Activated CD4-positive, alpha-beta memory T cell treated with anti-CD3 and anti-CD28 coated beads for 36 hours (primary cell): ENCODE measurements at places on chromosomes 12 and 14.

DNA sequence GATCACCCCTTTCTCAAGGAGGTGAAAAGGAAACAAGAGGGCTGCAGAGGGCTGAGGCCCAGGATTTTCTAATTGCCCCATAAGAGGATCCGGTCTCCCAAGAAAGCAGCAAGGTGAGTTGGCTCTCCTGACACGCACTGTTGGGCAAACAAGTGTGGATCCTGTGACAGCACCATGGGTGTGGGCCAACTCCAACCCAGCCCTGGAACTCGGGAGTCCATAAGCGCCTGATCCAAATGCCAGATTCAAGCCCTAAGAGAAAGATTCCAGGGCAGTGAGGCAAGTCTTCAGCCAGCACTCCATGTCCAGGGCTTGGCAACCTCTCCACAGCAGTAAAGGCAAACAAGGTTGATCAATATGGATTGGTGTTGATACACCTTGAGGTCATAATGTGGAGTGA, 33.1 kb downstream of the KCNA5 start:
- DNase-seq: no peak

- no peak for DNase-seq
These were observed 3.9 kb upstream of the GSC start for GRCh38 chr14:94773655-94774343.

GRCh38 chr14:74083784-74084276, 423 bp downstream of the ALDH6A1 start:
- DNase-seq: no peak

- DNase-seq: no peak
These were observed 45.3 kb downstream of the WASHC3 start for GRCh38 chr12:102016472-102016871.

GRCh38 chr12:57489157-57489641, 1.3 kb downstream of the MARS1 start:
- no peak for DNase-seq

DNA sequence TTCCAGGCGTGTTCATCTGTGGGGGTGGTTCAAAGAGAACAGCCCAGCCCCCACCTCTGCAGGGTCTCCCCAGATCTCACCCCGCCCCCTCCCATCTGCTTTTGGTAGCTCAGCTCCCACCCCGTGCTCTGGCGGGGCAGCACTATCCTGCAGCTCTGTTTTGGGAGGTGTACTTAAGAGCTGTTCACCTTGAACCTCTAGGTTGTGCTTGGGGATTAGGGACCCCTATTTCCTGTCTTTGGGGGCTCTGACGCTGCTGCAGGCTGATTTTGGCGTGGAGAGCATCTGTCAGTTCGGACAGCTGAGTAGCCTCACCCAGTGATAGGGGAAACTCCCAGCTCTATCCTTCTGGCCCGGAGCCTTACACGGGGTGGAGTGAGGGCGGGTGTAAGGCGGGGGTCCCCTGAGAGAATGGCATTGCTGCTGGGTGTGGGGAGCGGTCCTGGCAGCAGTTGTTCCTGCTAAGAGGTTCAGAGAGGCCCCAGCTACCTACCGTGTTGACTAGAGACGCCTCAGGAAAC, 765 bp downstream of the TMEM120B start:
- no peak for DNase-seq

DNA sequence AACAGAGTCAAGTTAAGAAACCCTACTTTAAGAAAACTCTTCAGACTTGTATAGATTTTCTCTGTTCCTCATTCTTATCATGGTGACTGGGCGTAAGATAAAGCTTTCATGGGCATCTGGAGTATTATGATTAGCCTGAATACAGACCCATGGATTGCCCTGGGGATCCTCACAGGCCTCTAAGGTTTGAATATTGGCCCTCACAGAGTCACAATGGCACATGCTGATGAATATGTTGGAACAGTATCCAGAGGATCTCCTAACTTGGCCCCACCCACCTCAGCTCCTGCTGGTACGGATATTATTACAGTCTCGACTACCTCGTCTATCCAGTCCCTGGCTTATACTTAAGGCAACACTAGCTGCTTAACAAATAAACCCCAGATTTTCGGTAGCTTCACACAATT, 8.1 kb downstream of the OSBPL8 start:
- no peak for DNase-seq

DNA sequence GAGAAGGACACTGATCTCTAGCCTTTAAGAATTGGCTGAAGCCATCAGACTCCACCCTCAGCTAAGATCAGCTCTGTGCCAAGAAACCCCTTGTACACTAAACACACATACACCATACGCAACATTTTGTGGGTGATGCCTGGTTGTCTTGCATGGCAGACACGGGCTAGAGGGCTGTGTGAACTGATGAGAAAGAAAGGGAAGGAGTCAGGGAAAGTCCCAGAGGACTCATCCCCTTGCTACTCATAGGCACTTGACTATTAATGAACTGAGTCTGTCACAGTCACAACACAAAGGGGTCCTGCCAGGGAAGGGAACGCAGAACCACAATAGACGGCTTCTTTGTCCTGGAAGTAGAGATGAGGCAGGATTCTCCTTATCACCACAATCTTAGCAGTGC, 80.8 kb downstream of the EMP1 start:
- DNase-seq: no peak

GRCh38 chr12:88985011-88985410, 367.3 kb downstream of the DUSP6 start:
- no peak for DNase-seq

DNA sequence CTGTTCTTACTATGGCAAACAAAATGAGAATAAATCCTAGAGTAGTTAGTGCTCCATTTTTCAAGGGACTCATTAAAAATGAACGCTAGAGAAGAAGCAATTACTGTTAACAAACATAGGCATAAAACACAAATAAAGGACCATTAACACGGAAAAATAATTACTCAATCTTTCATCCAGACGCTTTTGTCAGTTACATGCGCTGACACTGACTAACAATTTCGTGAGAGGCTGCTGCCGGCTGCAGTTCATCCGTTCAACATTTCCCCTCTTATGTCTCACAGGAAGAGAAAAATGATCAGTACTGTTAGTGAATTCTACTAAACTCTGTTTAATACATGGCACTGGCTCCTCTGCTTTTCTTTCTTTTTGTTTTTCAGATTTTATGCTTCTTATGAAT, 472.7 kb upstream of the FLRT2 start:
- DNase-seq: no peak

DNA sequence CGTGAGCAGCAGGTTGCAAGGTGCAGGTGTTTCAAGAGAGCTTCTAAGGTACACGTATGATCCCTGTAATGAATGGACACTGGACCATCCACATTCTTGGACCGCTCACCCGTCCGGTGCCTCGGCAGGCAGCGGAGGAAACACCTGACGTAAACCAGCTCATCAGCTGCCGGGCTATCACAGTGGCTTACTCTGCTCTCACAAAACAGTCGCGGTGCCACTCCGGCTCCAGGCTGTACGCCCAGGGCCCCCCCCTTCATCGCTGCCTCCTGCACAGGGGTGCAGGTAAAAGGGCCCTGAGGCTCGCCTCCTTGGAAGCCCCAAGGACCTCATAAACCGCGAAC, 436 bp downstream of the VPS33A start:
- DNase-seq: peak; percentile 53

DNA sequence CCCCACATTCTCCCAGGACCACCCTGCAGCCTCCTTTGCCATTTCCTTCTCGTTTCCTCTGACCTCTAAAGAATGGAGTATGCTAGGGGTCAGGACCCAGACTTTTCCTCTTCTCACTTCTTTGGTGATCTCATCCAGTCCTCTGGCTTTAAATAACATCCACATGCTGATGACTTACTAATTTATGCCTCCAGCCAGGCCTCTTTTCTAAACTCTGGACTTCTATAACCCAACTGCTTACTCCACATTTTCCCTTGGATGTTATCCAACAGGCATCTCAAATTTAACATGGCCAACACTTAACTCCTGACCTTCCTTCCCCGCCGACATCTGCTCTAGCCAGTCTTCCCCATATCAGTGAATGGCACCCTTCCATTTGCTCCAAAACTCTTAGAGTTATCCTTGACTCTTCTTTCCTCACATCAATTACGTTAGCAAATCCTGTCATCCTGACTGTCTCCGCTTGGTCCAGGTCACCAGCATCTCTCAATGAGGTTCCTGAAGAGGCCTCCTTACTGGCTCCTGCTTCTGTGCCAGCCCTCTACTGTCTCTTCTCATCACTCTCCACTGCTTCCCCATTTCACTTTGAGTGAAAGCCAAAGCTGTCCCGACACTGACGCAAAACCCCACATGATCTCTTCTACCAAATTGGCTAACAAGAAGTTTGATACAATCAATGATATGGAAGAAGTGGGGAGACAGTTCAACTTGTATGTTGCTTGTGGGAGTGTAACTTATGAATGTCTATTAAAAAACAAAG, 42.7 kb downstream of the TMBIM6 start:
- no peak for DNase-seq

- no peak for DNase-seq
These were observed 11.5 kb upstream of the TBPL2 start for GRCh38 chr14:55451950-55452349.

DNA sequence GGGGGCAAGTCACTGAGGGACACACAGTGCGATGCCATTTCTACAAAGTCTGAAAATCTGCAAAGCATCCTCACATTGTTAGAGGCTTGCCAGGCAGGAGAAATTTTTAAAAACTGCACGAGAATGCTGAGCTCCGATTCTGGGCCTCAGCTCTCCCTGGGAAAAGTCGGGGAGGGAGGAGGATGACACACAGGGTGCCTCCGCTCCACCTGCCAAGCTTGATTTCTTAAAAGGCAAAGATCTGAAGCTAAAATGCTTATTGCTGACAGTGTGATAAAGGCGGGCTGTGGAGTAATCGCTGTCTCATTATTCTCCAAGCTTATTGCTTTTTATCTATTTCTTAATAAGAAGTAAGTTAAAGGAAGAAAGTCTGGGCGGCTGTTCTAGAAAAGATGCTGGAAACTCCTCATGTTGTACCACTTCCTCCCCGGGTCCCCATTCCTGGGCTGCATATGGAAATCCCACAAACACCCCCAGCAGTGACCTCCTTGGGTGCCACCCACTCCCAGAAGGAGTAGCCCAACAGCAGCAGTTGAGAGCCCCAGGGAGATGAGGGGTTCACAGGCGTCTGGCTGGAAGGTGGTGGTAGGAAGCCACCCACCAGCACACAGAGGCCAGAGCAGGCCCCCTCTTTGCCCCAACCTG, 55.0 kb downstream of the CCDC85C start:
- DNase-seq: no peak

GRCh38 chr14:23800811-23801210, 152.8 kb upstream of the DHRS4 start:
- DNase-seq: no peak

DNA sequence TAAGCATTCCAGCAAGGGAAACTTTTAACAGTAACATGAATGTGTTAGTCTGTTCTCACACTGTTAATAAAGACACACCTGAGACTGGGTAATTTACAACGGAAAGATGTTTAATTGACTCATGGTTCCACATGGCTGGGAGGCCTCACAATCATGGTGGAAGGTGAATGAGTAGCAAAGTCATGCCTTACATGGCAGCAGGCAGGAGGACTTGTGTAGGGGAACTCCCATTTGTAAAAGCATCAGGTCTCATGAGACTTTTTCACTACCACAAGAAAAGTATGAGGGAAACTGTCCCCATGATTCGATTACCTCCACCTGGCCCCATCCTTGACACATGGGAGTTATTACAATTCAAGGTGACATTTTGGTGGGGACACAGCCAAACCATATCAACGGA, 168.3 kb downstream of the PAH start:
- no peak for DNase-seq

DNA sequence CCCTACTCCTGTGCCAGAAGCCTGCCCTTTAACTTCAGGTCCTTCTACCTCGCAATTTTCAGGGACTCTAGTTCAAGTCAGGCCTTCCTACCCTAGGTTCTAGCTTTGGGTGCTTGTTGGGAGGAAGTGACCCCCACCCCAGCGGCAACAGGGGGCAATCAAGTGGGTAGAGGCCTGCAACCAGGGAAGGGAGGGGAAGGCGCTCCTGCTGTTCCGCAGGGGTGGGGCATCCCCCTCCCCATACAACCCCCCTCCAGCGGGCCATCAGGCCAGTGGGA, 204 bp upstream of the PRPH start:
- DNase-seq: no peak

DNA sequence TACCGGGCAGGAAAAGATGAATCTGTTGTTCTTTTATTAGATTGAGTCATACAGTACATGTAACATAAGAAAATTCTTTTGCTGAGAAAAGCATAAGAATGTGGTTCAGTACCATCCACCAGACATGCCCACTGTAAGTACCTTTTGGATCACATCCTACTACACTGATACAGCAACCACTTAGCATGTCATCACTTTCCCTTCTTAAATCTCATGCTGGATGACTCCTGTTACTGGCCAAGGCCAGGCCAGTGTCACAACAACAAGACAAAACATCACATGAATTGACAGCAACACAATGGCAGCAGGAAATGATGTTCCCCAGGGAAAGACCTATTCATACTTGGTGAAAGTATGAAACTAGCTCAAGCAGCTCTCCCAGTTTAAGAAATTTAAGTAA, 46.4 kb downstream of the STXBP6 start:
- DNase-seq: no peak

- DNase-seq: no peak
These were observed 44.5 kb downstream of the TECPR2 start for GRCh38 chr14:102407258-102407657.

DNA sequence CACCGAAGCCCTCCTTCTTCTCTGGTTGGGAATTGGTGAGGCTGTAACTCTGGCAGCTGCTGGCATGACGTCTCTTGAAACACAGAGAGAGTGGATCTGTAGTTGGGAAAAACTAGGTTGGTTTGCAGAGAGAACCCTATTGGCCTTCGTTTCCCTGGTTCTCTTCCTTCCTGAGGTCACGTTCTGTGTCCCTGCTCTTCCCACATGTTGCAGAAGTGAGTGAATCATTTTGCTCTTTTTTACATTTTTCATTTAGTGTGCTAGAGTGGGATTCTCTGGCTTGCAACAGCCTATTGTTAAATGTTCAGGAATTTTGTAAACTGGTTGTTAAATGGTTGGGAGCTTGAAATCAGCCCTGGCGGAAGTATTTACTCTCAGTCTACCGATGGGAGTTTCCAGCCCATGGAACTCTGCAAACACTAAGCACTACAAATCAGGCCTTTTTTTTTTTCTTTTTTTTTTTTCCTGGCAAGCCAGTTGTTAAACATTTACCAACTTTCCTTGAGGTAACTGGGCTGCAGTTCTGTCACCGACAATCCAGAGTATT, 26.8 kb upstream of the CKAP4 start:
- no peak for DNase-seq

DNA sequence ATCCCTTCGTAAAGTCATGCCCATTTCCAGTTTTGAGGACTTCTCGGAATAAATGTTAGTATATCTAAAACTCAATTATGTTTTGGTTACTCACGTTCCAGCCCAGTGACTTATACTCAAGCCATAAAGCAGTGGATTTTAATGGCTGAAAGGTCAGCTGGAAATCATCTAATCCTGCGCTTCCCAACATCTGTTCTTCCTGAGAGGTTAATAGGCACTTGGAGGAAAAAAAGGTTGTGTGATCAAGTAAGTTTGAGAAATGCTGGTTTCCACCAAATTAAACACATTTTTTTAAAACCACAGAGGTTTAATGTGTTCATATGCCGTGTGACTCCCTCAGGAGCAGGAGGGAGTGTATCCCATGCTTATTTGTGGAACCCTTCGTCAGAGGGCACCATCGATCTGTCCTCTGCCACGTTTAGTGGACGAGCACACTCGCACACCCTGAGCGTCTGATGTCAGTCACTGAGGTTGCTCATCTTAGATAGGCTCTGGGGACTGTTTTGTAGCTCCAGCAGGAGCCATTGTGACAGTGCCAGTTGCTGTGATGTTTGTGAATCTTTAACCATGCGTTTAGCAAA, 41.4 kb downstream of the FBXL14 start:
- DNase-seq: no peak

GRCh38 chr12:106736051-106736957, 38.2 kb upstream of the RIC8B start:
- DNase-seq: peak; percentile 29

- DNase-seq: no peak
These were observed 1304.7 kb upstream of the FLRT2 start for GRCh38 chr14:84225268-84225667.
